ENCODE measurements at places on chromosomes 2 and 18.

DNA sequence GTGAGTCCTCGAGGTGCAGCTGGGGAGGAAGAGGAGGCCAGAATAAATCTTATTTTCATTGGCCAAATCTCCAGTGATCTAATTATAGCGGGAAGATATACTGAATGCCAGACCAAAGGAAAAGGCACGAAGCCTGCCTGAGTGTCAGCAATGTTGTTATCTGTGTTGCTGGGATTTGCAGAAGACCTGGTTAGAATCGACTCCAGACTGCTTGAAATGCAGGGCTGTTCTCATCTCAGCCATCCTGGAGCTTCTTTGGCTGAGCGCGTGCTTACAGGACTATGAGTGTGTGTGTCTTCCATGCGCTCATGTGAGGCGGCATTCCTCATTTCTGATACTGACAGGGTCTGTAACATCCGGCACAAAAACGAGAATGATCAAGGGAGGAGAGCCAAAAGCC lies 81.2 kb downstream of the TSN start:
- no peak for DNase-seq

DNA sequence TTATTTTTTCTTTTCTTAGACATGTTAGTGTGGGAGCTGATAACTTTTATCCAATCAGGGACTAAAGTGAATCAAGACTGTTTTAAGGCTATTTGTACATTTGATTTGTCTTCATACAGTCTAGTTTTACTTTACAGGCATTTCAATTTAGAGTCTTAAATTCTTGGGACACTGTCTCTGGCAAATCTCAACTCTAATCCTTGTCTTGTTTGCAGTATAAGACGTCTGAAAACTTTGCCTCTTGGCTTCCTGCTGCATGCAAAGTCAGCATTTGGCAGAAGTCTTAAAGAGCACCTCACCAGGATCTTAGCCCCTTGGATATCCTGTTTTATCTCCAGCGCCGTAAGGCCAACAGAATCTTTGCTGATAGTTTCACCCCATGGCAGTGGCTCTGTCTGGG lies 30.3 kb downstream of the SPOPL start:
- no peak for DNase-seq

DNA sequence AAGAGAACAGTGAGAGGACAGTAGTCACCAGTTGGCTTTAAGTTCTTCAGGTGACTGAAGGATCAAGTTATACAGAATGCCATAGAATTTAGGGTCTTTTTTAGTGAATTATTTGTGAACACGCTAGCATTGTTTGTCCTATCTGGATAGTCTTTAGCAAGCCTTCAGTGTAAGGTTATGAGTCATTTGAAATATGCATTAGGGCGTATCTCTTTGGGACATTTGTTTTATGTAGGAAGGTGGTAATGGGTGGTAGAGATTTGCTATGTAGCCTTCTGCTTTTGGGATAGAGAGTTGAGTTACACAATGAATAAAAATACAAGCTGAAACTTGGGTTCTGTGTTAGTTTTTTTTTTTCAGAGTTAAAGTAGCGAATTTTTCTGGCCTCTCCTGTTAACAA lies 13.0 kb downstream of the ACTR2 start:
- DNase-seq = no peak

DNA sequence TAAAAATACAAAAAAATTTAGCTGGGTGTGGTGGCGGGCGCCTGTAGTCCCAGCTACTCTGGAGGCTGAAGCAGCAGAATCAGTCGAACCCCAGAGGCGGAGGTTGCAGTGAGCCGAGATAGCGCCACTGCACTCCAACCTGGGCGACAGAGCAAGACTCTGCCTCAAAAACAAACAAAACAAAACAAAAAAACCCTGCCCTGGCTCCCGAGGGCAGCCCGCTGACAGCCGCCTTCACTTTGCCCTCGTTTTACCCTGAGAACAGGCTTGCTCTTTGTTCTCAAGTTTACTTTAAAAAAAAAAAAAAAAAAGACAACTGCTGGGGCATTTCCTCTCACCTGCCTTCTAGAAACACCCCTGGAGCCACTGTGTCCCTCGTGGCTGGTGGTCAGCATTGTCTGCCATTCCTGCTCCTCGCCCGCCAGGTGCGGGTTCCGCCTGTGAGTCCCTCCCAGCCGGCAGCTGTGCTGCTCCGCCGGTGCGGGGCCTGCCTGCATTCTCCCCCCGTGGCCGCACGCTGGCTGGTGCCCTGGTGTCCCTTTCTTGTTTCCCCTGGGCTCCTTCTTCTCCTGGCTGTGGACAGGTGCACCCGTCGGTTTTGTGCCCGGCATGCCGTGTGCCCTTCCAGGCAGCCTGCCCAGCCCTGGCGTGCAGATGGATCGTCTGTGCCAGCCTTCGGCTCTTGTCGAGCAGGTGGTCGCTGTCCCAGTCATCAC lies 105.7 kb downstream of the USP40 start:
- DNase-seq = no peak

DNA sequence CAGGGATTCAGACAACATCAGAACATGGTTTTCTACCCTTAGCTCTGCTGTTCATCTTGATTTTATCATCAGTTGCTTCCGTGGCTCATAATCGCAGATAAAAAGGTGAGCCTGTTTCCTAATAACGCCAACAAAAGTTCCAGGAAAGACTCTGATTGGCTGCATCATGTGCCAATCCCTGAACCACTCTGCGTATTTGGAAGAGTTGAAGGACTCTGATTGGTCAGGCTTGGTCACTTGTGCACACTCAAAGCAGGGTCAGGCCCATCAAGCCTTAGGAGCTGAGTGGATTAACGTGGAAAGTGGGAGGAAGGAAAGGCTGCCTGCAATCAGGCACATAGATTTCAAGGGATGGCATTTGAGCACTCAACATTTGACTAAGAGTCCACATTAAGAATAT lies 11.4 kb downstream of the TXNDC2 start:
- DNase-seq = no peak

DNA sequence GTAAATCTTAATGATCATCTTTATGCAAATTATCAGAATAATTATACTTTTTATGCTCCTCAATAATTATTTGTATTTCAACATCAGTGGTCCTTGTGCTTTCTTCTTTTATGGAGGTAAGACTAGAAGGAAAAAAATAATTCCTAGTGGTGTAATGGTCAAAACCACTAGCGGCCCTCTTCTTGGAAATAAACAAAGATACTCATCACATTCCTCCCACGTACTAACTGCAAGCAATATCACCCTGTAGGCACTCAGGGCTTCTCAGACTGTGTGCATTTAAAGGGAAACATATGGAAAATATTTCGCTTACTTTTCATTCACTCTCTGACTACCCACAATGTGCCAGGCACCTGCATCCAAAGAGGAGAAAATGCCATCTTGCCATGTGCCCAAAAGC lies 263.7 kb downstream of the DOK6 start:
- DNase-seq = no peak

- DNase-seq = no peak
Measured at GRCh38 chr2:28567061-28567471, 71.2 kb downstream of the PLB1 start.

Data from Peyer's patch (tissue), 4 donors.